Tibial nerve (tissue), 4 donors: ENCODE measurements at places on chromosomes 7 and 10.

DNA sequence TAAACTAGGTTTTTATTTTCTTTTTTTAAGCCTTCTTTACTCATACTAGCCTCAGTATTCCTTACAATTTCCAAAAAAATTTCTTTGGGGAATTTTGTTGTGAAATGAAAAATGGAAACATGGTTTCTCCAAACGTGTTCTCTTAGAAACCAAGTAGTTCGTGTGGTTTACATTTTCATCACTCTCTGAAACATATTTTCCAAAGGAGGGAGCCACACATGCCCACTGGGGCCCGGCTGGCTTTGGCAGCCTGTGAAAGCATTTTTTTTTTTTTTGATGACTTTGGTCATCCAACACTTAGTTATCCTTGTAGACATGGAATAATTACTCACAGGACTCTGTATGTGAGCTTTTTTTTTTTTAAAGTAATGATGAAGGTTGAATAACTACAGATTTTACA lies 169.6 kb downstream of the C7orf25 start:
- no peak for DNase-seq

DNA sequence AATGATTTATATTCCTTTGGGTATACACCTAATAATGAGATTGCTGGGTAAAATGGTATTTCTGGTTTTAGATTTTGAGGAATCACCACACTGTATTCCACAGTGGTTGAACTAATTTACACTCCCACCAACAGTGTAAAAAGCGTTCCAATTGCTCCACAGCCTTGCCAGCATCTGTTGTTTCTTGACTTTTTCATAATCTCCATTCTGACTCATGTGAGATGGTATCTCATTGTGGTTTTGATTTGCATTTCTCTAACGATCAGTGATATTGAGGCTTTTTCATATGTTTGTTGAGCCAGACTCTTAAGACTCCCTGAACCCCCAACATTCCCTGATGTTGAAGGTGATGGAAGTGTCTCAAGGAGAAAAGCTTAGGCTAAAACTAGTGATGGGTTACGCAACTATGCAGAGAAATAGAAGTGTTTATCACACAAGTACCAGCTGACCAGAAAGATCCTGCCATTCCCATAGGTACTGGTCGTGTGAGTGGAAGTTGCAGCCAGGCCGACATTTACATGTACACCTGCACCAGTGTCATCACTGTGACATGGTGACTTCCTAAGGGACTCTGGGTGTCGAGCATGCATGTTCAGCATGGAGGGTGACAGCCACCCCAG lies 711.2 kb upstream of the NRP1 start:
- no peak for DNase-seq

DNA sequence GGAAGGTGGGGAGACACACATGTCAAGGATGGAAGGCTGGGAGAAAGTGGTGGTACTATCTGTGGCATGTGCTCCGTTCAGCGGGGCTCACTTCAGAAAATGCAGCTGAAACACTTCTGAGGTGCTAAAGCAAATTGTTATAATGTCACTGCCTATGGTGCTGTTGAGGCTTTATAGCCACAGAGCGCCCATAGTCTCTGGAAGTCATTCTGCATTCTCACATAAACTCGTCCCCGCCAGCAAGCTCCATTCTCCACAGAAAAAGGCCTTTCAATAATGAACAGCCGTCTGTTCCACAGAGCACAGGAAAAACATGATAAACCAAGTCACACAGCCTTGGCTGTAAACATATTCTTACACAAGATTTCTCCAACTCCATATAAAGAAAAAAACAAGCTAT lies 131.9 kb downstream of the TAX1BP1 start:
- no peak for DNase-seq

GRCh38 chr7:111198255-111198654 lies 107.3 kb downstream of the LRRN3 start:
- DNase-seq = peak; percentile 31

- DNase-seq = no peak
These were observed 90.0 kb downstream of the PROSER2 start for GRCh38 chr10:11913079-11913641.

DNA sequence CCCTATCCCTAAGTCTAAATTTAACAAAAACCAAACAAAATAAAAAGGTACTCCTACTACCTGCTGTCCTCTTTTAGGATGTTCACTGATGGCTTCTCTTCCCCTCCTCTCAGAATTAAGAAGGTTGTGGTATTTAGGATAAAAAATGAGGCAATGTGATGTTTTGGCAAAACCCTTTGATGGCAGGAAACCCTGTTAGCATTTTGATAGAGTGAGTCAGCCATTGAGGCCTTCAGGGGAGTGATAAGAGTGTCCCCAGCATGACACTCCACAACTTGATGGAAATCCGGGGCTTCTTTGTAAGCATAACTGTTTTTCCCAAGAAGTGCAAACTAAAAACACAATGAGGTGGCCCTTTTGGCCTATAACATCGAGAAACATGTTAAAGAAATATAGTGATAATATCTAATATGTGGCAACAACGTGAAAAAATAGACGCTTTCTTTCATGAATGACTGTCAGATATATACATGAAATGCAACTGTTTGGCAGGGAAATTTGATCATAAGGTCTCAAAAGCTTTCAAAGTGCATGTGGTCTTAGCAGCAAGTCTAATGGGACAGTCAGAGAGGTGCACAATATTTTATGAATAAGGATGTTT lies 55.0 kb downstream of the PRTFDC1 start:
- no peak for DNase-seq

DNA sequence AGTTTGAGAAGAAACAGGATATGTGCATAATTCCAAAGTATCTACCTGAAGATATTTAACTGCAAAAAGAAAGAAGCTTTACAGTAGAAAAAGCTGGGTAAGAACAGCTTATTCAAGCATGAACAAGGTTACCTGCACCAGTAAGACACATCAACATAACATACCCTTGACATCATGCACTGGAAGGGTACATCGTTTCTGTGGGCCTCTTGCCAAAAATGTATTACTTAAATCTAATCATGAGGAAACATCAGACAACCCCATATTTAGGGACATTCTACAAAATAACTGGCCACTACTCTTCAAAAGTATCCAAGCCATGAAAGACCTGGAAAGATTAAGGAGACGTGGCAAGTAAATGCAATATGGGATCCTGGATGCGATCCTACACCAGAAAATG lies 18.9 kb downstream of the TPK1 start:
- no peak for DNase-seq

- no peak for DNase-seq
These were observed 43.9 kb upstream of the C1QL3 start for GRCh38 chr10:16565604-16566003.
